Brain (organoid and tissue), 16 donors: ENCODE measurements at places on chromosomes 6 and 20. TPM values are rescaled to one million over a fixed set of nuclear protein-coding genes. Genes with fewer than 3 reads are reported as not detected.

- no peak for DNase-seq
Observed at GRCh38 chr6:121627761-121628160, 192.3 kb downstream of the GJA1 start.

The PDE7B gene
- 1.6 TPM for polyA plus RNA-seq

The YWHAB gene
- polyA plus RNA-seq = 307 TPM

DNA sequence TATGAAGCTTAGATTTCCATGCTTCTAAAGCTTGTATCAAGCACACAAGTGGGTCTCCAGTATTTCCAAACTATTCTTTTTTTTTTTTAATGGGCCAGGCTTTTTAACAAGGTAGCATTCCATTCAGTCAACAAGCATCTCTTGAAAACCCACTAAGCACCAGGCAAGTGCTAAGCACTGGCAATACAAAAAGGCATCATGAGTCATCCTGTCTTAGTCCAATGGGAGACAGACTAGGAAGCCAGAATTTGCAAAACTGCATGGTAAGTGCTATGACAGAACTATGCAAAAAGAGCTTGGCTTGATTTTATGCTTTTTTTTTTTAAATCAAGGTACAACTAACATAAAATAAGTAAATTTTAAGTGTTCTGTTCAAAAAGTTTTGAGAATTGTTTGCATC, 109.3 kb upstream of the DST start:
- DNase-seq = no peak

The SIRPD gene
- polyA plus RNA-seq = not detected

The AP5S1 gene
- 15.1 TPM for polyA plus RNA-seq

GRCh38 chr6:135328136-135328535, 147.0 kb downstream of the MYB start:
- no peak for DNase-seq

DNA sequence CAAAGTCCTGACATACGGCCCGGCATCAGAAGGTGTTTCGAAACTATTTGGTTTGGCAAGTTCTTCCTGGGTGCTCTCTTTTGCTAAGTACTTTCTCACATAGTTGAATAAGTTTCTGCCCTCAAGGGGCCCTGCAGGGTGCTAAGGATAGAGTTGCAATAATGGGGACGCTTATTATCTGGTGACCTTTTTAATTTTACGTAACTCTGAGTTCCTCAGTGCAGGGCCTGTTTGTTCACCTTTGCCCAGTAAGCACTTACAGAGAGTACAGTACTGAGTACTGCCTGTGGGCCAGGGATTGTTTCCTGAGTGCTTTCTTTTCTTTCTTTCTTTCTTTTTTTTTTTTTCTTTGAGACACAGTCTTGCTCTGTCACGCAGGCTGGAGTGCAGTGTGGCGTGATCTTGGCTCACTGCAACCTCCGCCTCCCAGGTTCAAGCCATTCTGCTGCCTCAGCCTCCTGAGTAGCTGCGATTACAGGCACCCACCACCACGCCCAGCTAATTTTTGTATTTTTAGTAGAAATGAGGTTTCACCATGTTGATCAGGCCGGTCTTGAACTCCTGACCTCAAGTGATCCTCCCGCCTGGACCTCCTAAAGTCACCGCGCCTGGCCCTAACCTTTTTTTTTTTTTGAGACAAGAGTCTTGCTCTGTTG, 4.5 kb upstream of the PXMP4 start:
- no peak for DNase-seq

- no peak for DNase-seq
Observed at GRCh38 chr6:89013438-89013837, 50.0 kb upstream of the RNGTT start.

GRCh38 chr6:167697316-167697715, 129.4 kb upstream of the AFDN start:
- DNase-seq = peak; percentile 82

DNA sequence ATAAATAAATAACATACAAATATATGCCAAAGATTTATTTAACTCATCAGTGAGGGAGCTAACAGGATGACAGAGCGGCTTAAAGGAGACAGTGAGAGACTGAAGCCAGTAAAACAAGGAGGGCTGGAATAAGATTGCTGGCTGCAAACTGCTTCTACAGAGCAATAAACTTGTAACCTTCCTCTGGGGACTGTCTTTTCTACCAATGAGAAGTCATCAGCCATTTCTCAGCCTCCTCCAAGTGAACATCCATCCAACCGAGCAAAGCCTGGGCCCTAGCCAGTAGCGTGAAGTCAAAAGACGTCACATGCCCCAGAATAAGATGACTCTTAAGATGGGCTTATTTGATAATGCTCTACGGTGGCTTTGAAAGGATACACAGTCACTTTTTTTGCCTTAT, 42.5 kb downstream of the CPXM1 start:
- DNase-seq = no peak

DNA sequence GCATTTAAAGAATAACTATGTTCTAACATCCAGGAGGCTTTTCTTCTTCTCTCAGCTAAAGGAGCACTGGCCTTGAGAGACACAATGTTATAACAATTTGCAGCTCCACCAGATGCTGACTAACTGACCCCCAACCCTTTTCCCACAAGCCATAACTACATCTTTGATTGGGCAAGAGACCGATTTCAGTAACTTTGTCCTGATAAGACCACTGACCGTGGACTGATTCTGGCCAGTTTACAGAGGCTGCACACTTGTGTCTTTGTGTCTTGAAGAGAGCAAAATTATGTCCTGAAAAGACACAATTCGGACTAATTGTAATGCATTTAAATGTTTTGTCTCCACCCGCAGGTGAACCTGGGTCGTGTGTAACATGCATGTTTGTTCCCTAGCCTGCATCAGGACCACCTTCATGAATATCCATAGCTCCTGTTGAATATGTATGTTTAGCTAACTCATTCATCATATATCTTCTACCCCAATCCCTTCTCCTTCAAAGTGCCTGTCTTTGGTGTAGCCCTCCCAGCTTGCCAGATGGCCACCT, 22.3 kb downstream of the ABRACL start:
- DNase-seq = no peak

The BEND3 gene
- 6.2 TPM for polyA plus RNA-seq

The DDO gene
- polyA plus RNA-seq = 2.0 TPM

- peak; percentile 66 for DNase-seq
Observed at GRCh38 chr6:18663011-18663410, 275.9 kb downstream of the RNF144B start.

The SLC22A1 gene
- not detected for polyA plus RNA-seq

- no peak for DNase-seq
Observed at GRCh38 chr6:14889188-14889587, 356.7 kb upstream of the JARID2 start.

The SLC22A16 gene
- polyA plus RNA-seq = 0.53 TPM

DNA sequence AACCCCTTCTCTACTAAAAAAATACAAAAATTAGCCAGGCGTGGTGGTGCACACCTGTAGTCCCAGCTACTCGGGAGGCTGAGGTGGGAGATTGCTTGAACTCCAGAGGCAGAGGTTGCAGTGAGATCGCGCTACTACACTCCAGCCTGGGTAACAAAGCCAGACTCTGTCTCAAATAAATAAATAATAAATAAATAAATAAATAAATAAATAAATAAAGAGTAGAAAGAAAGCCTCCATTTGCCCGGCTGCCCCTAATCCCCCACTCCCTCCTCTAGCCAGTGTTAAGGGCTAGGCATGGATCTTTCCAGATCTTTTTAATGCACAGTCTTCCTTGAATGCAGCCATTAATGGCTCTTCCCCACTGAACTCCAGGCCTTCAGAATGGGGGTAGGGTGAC, 3.2 kb downstream of the PNPLA1 start:
- DNase-seq = no peak

DNA sequence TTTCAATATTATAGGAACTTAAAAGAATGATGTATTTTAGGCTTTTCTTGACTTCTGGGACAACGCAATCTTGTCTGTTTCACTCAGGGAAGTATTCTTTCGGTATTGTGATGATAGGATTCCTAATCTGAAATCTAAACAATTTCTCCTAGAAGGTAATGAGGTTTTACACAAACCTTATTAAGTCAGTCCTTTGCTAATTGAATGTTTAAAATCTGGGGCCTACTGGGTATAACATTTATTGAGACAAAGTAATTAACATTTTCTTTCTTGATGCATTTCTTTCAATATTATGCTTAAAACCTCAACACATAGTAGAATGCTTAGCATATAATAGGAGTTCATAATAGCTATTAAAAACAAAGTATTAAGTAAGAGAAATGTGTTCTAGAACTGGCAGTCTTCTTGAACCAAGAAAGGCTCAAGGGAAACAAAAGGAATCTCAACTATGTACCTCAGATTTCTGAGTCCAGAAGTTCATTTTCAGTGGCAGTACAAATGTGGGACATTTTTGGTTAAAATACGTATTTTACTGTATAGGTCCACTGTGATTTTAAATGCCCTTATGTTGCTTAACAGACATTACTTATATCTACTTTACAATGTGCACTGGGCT, 121.4 kb upstream of the BMP2 start:
- no peak for DNase-seq

DNA sequence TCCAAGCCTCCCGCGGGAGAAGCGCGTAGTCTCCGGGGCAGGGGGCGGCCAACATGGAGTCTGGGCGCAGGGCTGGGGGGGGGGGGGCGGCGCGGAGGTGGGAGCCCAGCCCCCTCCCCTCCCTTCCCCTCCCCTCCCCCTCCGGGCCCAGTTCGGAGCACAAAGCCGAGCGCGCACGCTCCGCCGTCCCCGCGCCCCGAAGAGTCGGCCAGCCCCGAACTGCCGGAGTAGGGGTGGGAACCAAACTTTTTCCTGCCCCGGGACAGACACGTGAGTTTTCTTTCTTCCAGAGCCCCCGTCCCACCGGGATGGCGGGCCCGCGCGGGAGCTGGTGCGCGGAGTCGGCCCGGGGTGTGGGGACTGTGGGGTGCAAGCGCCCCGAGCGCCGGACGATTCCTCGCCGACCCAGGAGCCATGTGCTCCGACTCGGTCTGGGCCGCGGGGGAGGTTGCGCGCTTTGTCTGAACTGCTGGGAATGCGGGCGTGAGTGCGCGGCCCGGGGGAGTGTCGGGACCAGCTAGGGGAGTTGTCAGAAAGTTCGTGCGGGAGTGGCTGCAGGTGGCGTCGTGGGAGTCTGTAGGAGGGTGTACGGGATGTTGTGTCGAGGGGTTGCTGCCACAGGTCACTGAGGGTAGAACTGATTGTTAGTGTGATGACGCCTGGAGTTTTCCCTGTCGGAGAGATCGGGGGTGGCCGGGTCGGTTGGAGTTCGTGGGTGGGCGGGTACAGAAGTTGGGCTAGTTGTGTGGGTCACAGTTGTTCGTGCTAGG, 1.2 kb downstream of the TGIF2 start:
- DNase-seq = peak; percentile 19

GRCh38 chr20:37498066-37498665, 22.9 kb upstream of the NNAT start:
- no peak for DNase-seq

The RIMS4 gene
- 21.5 TPM for polyA plus RNA-seq

The OPN5 gene
- not detected for polyA plus RNA-seq

DNA sequence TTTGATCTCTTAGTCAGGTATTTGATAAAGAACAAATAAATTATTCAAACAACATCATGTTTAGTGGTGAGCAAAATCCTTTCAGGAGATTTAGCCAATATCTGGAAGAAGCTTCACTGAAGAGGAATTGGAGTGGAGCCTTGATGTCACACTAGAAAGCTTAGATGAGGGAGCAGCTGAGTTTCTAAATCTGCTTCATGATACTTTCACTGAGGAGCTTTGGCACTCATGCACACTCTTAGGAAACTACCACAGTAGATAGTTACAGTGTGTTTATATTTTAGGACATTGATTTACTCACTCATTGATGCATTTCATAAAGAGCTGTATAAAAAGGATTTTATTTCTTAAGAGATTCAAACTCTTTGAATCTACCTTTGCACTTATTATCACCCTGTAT, 366.2 kb upstream of the BTBD3 start:
- DNase-seq = no peak

DNA sequence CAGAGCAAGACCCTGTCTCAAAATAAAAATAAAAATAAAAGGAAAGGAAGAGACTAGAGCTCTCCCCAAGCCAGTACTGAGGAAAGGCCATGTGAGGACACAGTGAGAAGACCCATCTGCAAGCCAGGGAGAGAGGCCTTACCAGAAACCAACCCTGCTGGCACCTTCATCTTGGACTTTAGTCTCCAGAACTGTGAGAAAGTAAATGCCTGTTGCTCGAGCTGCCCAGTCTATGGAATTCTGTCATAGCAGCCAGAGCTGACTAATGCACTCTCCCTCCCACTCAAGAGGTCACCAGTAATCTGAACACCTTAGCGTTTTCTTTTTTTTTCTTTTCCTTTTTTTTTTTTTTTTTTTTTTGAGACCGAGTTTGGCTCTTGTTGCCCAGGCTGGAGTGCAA, 7.3 kb upstream of the PRPH2 start:
- DNase-seq = no peak

The OR5V1 gene
- not detected for polyA plus RNA-seq

The DOK5 gene
- 5.7 TPM for polyA plus RNA-seq

The SSTR4 gene
- not detected for polyA plus RNA-seq

GRCh38 chr6:5190507-5190906, 70.2 kb downstream of the LYRM4 start:
- DNase-seq = no peak

GRCh38 chr6:131730264-131730663, 19.4 kb upstream of the CTAGE9 start:
- no peak for DNase-seq

DNA sequence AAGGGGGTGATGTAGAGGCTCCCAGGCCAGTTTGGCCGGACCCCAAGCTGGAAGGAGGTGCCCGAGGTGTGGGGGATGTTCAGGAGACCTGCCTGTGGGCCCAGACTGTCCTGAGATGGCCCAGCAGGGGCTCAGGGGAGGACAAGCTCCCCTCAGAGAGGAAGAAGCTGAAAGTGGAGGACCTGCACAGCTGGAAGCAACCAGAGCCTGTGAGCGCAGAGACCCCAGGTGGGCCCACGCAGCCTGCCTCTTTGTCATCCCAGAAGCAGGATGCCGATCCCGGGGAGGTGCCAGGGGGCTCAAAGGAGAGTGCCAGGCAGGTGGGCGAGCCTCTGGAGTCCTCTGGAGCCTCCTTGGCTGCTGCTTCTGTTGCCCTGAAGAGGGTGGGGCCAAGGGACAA, 29.7 kb downstream of the ZNF831 start:
- DNase-seq = no peak
